AG04449 (cell line): ENCODE measurements at places on chromosomes 11 and 22.

DNA sequence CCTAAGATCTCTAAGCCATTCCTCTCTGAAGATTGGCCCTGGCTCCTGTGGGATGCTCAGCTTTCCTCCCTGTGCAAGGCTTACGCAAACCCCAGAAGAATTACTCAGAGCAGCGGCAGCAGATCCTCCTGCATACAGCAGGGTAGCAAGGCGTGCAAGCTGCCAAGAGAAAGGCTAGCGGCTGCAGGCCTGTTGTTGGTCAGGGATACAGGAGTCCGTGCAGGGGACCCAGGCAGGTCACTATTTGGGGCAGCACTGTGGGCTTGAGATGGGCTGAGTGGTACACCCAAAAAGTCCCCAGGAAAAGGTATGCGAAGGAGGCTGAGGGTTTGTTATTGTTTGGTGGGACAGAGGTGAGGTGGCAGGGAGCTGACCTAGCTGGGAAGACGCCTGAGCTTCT, 1.5 kb downstream of the GLB1L2 start:
- DNase-seq, result no peak

DNA sequence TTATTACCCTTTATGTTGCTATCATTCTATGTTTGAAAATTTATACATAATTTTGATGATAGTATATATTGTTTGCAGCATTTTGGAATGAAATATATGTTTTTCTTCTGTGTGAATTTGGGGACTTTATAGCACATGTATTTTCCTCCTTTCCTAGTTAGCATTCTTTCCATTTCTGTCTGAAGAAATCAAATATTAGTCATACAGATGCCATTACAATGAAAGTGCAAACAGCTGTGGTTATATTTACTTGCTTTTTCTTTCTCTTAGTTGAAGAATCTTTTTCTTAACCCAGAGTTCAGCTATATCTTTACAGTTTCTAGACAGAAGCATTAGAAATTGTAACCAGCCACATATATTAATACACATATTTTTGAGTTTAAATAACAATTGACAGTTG, 753.1 kb upstream of the ARHGAP42 start:
- DNase-seq, result no peak

GRCh38 chr11:62694455-62695167, 5.3 kb upstream of the LRRN4CL start:
- no peak for DNase-seq

DNA sequence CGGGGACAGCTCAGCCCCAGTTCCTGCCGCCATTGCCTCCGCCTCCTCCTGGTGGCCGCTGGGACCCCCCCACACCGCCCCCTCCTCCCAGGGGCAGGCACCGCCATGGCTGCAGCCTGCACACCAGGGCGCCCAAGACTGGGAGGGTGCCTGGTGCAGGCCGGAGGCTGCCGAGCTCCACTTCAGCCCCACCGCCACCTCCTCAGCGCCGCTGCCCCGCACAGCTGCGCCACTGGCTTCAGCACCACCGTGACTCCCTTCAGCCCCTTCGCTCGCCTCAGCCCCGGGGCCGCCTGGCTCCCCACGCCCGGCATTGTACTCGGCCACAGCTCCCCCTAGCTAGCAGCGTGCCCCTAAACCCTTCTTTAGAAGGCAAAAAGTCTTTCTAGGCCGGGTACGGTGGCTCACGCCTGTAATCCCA, 131.1 kb downstream of the CRYBB2 start:
- DNase-seq, result no peak

- DNase-seq, result no peak
Measured at GRCh38 chr11:74468936-74469335, 1.6 kb upstream of the KCNE3 start.

DNA sequence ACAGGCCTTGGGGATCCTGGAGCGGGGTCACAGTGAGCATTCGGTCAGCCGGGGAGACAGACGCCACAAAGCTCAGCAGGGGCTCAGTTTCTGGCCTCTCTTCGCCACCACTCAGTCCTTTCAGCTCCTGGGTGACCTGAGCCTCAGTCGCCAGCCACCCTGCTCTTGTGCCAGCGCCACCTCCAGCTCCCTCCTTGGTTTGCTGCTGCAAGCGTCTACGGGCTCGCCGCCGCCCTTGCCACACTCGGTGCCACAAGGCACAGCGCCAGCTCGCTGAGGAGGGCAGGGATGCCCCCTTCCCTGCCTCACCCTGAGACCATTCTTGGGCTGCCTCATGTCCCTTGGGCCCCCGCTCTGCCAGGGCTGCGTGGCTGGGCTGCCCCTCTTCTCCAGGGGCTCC, 1.5 kb upstream of the EEF1G start:
- no peak for DNase-seq

GRCh38 chr11:102367364-102367763, 20.4 kb downstream of the BIRC2 start:
- DNase-seq, result no peak

DNA sequence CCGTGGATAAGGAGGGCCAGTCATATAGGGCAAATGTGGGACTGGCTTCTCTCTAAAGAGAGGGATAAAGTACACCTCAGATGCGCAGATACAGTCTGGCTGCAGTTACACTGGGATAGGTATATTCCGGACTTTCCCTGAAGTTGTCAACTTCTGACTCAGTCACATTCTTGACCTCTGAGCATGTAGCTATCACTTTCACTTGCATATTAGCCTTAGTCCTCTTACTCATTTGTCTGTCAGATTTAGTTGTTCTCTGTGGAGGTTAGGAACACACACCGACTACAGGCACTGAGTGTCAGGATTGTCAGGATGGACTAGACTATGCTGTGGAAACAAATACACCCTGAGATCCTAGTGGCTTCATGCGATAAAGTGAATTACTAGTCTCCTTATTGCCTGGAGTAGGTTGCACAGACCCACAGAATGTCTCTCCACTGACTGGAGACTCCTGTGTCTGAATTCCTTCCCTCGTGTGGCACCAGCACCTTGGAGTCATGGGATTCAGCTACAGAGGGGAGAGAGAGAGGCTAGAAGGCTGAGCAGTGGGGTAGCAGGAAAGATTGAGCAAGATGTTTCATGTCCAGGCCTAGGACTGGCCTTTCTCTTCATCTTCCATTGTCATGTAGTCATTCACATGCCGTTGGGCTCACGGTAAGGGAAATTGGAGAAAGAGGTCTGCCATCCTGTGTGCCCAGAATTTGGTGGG, 654.3 kb downstream of the NTM start:
- peak; percentile 63 for DNase-seq

DNA sequence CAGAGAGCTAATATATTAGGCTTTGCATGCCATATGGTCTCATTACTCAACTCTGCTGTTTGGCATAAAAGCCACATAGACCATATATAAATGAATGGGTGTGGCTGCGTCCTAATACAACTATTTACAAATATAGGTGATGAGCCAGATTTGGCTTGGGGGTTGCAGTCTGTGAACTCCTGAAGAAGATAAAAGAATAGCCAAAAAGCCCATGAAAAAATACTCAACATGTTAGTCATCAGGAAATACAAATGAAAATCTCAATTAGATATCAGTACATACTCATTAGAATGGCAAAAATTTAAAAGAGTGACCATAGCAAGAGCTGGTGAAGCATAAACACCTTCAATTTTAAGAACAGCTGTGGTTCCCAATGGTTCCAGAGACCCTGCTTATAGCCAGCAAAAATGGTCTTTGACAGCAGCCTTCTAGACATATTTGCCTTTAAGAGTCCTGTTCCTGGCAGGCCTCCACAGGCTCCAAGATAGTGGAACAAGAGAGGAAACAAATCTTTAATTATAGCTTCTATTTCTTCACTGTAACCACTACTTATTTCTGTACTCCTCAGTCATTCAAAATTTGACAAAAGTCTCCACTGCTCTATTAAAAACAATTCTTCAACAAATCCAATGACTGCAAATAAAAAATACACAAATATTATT, 16.1 kb downstream of the C2CD3 start:
- no peak for DNase-seq

DNA sequence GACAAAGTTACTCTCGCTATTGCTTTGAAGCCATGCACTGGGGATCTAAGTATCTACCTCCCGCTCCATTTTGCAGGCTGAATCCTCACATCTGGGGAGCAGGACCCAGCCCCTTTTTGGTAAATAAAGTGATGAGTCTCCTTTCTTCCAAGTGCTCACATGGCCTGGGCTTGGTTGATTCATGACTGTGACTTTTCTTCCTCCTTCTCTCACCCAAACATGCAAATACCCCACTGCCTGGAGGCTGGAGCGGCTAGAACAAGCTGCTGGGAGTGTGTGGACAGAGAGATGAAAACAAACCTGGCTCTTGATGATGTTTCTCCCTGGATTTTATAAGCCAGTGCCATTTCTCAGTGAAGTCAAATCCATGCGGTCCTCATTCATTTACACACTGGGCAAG, 72.7 kb downstream of the TRIM29 start:
- no peak for DNase-seq

- DNase-seq, result no peak
Measured at GRCh38 chr22:49398115-49398514, 429.6 kb downstream of the BRD1 start.

GRCh38 chr11:554428-555226, 5.9 kb downstream of the LMNTD2 start:
- no peak for DNase-seq

- no peak for DNase-seq
Measured at GRCh38 chr11:134543241-134543640, 131.2 kb upstream of the B3GAT1 start.

- no peak for DNase-seq
Measured at GRCh38 chr11:4025967-4026324, 68.7 kb upstream of the RRM1 start.

DNA sequence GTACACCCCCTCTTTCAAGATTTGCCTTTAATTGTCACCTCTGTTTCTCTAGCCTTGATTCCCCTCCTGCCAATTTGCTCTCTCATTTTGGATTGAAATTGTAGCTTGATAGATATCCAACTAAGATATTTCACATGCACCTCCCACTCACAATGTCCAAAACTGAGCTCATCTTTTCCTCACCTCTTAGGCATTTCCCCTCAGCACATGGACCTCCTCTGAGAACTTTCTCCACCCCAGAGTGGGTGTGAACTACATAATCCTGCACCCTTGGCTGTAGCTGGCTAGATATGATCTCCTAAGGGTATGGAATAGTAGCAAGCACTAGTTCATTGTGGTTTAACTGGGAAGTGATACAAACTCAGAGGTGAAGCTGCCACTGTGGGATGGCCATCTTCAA, 91.5 kb upstream of the SESN3 start:
- peak; percentile 42 for DNase-seq

DNA sequence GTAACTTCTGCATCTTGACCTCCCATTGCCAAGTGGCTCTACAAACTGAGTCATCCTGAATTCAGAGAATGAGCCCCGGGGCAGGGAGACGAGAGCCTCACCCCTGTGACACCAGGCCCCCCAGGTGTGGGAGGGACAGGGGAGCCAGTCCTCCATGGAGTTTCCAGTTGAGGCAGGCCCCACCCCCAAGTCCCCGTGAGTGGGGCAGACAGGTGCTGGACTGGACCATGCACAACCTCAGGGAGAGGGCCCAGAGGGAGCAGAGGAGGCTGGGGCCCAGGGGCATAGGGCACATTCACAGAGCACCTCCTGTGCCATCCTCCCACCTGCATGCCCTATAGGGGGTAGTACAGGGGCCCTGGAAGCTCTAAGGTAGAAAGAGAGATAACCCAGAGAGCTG, 180.8 kb downstream of the BRD1 start:
- DNase-seq, result no peak

- DNase-seq, result no peak
Measured at GRCh38 chr22:26689513-26690301, 32.3 kb downstream of the MIAT start.
